ENCODE measurements at places on chromosomes 1 and 21. TPM values are rescaled to one million over a fixed set of nuclear protein-coding genes. Genes with fewer than 3 reads are reported as not detected.

LEPR gene
- total RNA-seq: 6.5 TPM

- H3K27ac ChIP-seq: no peak overlapping the region
- H3K4me3 ChIP-seq: no peak overlapping the region
- H3K36me3 ChIP-seq: no peaks in the 10 kb centered on the region
These were observed 44.8 kb downstream of the PRDM15 start for GRCh38 chr21:41834252-41834925.

- no peak overlapping the region for H3K27ac ChIP-seq
- no peak overlapping the region for H3K4me3 ChIP-seq
- H3K36me3 ChIP-seq: no peaks in the 10 kb centered on the region
- H3K27me3 ChIP-seq: no peaks in the 10 kb centered on the region
These were observed 46.7 kb upstream of the KLHDC7A start for GRCh38 chr1:18434041-18434440.

NUP133 gene
- 25.9 TPM for total RNA-seq

All from colonic mucosa (tissue), 4 donors.